Renal cortex interstitium (tissue), 15 donors: ENCODE measurements at places on chromosomes 5 and 9. TPM values are rescaled to one million over a fixed set of nuclear protein-coding genes. Genes with fewer than 3 reads are reported as not detected.

Gene PAEP
- not detected for polyA plus RNA-seq

Gene FEM1C
- polyA plus RNA-seq, result 20.8 TPM

Gene CDC23
- polyA plus RNA-seq, result 54.6 TPM

Gene FASTKD3
- 25.6 TPM for polyA plus RNA-seq

Gene ZNF79
- 7.5 TPM for polyA plus RNA-seq

Gene TAF11L10
- not detected for polyA plus RNA-seq

Gene ZDHHC21
- 15.4 TPM for polyA plus RNA-seq

Gene C9
- polyA plus RNA-seq, result 0.32 TPM

Gene GLRA1
- not detected for polyA plus RNA-seq

Gene FRRS1L
- polyA plus RNA-seq, result 3.7 TPM

Gene IER5L
- polyA plus RNA-seq, result 15.5 TPM

- DNase-seq, result no peak
These were observed 42.1 kb upstream of the SMIM23 start for GRCh38 chr5:171743436-171744076.

DNA sequence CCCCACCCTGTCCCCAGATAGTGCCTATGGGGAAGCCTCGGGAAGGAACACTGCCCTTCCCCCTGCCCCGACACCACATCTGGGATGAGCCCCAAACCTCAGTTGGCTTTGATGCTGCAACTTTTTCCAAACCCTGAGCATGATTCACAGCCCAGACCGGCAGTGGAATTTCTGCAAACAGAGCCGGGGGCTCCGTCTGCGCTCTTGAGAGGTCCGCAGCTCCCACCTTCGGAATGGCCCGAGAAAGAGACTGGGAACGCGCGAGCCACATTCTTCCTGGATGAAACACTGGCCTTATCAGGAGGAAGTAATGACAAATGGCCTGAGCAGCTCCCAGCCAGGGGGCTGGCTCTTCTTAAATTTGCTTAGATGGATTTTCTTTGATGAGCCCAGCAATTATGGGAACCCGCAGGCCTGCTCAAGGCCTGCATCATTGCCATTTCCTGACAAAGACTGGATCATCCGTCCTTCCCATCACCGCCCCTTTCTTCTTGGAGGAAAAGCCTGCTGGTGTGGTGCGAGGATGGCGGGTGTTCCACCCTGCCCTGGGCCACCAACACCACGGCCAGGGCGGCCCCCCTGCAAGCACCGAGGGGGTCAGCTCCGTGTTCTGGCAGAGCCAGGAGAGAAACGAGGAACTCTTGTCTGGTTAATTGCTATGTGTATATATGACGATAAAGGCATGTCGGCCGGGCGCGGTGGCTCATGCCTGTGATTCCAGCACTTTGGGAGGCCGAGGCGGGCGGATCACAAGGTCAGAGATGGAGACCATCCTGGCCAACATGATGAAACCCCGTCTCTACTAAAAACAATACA, 38.8 kb upstream of the COL5A1 start:
- no peak for DNase-seq

GRCh38 chr9:3118081-3118480, 274.2 kb upstream of the PUM3 start:
- DNase-seq, result no peak

- no peak for DNase-seq
These were observed 115.1 kb downstream of the CDC42SE2 start for GRCh38 chr5:131378721-131379541.

- no peak for DNase-seq
These were observed 491.0 kb downstream of the ARHGEF28 start for GRCh38 chr5:74116984-74117383.

- DNase-seq, result no peak
These were observed 50.5 kb upstream of the SH3PXD2B start for GRCh38 chr5:172504701-172505402.

- no peak for DNase-seq
These were observed 102.6 kb downstream of the ESM1 start for GRCh38 chr5:54882841-54883240.

DNA sequence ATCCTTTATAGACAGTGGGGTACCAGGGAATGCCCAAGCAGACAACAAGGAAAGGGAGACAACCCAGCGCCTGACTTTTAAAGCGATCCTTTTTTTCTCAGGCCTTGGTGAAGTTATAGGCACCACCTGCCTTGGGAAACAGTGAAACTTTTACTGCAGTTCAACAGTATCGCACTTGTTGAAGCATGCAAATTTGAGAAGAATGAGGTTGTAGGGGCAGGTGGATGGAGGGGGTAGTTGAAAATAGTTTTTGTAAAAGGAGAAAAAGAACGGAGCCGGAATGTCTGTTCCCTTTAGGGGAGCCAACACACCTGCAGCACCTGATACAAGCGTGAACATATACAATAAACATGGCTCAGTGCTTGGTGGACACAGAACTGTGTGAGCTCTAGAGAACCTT, 190.2 kb upstream of the NR3C1 start:
- no peak for DNase-seq

GRCh38 chr9:88814577-88814976, 176.7 kb upstream of the S1PR3 start:
- no peak for DNase-seq

- no peak for DNase-seq
These were observed 47.4 kb upstream of the SNCAIP start for GRCh38 chr5:122264610-122265009.

GRCh38 chr9:134382733-134383132, 56.5 kb downstream of the RXRA start:
- DNase-seq, result no peak

- DNase-seq, result no peak
These were observed 213.1 kb upstream of the GAS1 start for GRCh38 chr9:87160148-87161102.

DNA sequence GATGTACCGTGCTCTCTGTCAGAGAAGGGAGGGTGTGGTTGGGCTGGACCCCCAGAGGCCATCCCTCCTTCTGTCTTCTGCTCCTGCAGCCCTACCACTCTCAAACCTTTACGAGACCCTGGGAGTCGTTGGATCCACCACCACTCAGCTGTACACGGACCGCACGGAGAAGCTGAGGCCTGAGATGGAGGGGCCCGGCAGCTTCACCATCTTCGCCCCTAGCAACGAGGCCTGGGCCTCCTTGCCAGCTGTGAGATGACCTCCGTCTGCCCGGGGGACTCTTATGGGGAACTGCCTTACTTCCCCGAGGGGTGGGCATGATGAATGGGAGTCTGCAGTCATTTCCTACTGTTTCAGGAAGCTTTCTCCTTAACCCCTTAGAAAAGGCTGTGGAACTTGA, 17.5 kb downstream of the TGFBI start:
- no peak for DNase-seq

GRCh38 chr5:42930934-42931333, 109.2 kb downstream of the ANXA2R start:
- no peak for DNase-seq

DNA sequence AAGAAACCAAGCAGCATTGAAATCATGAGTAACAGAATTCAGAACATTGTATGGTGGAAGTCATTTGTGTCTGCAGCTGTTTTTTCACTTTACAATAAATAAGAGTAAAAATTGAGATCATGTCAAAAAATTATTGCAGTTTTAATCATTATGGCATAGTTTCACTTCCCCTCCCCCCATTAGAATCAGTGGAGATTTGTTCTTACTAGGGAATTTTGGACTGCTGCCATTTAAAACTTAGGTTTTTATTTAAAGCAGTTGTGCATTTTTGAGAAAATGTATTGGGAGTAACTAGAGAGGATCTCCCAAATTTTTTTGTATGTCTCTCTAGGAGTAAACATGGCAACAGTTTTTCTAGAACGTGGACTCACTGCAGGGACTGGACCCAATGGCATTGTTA, 20.4 kb downstream of the GTF3C4 start:
- DNase-seq, result no peak

- DNase-seq, result no peak
These were observed 91.7 kb downstream of the RFK start for GRCh38 chr9:76302543-76302942.

GRCh38 chr9:32672469-32672868, 37.0 kb upstream of the TAF1L start:
- no peak for DNase-seq

- DNase-seq, result no peak
These were observed 46.5 kb downstream of the P4HA2 start for GRCh38 chr5:132181011-132181629.

- DNase-seq, result no peak
These were observed 159.8 kb upstream of the GLRA1 start for GRCh38 chr5:152084476-152084875.

- no peak for DNase-seq
These were observed 2277.2 kb upstream of the WWC1 start for GRCh38 chr5:166014256-166014655.

GRCh38 chr9:75176037-75176436, 87.7 kb downstream of the OSTF1 start:
- no peak for DNase-seq

DNA sequence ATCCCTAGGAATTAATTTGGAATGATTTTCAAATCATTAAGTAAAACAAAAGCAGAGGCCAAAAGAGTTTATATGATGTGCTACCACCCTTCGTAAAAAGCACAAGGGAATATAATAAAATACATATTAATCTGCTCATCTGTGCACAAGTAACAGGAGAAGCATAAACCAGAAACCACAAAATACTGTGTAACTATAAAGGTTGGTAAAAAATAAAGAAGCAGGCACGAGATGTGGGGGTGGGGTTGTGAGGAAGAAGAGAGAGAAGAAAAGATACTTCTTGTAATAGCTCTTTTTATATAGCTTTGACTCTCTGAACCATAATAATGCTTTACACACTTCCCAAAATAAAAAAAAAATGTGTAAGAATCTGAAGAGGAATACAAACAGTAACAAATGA, 214.9 kb upstream of the EFNA5 start:
- DNase-seq, result no peak

- DNase-seq, result no peak
These were observed 51.9 kb downstream of the HABP4 start for GRCh38 chr9:96501633-96502538.

DNA sequence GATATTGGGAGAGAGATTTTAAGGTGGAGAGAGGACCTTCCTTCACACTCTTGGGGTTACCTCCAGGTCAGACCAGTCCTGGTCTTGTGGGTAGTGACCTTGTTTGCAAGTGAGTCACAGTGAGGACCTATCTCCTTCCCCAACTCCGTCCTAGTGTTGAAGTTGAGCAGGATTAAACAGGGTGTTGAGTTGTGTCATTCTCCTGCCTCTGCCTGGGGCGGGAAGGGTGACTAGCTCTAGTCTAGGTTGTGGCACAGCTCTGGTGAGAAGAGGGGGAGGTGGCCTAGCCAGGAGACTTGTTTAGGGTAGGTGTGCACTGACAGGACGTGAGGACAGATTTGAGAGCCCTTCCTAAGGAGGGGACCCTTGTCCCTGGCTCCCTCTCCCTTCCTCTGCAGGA, 119.6 kb upstream of the PITX1 start:
- no peak for DNase-seq

DNA sequence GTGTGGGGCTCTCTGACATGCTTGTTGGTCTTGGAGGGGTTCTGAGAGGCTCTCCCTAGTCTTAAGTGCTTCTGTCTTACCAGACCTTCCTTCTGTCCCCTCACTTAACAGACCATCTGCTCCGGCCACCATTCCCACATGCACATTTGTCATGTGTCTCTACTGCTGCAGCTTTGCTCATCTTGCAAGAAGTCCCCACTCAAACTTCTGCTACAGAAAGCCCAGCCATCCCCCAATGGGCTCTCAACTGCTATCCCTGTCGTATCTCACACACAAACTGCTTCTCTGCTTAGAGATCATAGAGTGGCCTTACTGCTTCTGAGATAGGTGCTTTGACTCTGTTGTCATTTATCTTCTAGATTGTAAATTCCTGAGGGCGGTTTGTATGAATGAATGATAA, 69.4 kb downstream of the NUP214 start:
- no peak for DNase-seq

DNA sequence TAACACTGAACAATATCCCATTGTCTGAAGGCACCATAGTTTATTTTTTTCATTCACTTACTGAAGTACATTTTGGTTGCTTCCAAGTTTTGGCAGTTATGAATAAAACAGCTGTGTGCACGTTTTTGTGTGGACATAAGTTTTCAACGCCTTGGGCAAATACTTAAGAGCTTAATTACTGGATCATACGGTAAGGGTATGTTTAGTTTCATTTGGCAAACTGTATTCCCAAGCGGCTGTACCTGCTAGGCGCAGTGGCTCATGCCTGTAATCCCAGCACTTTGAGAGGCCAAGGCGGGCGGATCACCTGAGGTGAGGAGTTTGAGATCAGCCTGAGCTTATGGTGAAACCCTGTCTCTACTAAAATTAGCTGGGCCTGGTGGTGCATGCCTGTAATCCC, 63.7 kb upstream of the FAM120A start:
- no peak for DNase-seq

DNA sequence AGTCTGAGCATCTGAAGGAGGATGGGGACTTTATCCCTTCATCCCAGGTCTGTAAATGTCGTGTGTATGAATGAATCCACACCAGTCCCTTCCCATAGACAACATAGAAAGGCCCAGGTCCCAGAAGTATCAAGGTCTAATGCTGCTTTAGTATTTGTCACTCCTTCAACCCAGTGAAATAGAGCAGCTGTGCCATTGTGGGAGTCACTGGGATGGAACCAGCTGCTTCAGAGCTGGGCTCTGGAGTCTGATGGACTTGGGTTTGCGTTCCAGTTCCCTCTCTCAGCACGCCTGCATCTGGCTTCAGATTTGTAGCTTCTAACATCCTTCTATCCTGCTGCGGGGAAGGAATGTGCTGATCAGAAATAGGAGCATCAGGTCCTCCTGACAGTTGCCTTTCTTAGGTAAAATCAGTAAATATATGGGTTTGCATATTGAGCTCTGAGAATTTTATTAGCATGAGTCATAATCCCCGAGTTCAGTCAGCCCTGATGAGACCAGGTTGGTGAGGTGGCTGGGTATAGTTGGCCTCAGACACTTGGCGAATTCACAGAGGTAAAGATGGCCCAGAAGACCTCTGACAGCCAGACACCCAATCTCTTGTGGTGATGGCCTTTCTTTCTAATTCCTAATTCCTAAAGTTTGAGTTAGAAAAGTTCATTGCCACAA, 10.1 kb downstream of the ACO1 start:
- DNase-seq, result no peak

DNA sequence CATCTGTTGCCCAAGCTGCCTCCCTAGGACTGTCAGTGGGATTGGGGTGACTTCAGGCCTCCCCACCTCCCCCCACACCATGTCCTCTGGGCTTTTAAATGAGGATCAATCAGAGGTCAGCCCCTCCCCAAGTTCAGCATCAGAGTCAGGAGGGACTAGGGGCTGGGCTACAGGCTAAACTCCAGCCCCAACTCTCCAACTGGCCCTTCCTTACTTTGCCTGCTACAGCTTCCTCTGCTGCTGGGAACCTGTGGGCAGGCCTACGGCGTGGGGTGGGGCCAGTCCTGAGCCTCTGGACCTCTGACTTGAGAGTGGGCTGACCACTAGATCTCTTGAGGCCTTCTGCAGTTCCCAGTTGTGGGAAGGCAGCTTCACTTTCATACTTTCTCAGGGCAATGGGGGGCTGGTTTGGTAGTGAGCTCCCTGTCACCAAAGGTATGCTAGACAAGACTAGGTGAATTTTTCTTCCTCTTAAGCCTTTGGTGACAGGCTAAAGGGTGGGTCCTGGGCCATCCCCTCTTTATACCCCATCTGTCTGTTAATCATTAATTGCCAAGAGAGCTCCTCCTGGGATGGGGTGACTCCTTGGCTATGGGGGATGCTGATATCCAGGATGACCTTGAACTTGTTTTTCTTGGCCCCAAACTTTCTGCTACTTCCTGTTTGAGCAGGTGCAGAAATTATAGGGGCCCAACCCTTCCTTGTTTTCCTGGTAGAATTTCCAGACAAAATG, 10.8 kb upstream of the DAB2IP start:
- DNase-seq, result no peak

GRCh38 chr5:120874081-120874862, 410.2 kb downstream of the PRR16 start:
- no peak for DNase-seq
